M059J (cell line): ENCODE measurements at places on chromosomes 6 and 20.

DNA sequence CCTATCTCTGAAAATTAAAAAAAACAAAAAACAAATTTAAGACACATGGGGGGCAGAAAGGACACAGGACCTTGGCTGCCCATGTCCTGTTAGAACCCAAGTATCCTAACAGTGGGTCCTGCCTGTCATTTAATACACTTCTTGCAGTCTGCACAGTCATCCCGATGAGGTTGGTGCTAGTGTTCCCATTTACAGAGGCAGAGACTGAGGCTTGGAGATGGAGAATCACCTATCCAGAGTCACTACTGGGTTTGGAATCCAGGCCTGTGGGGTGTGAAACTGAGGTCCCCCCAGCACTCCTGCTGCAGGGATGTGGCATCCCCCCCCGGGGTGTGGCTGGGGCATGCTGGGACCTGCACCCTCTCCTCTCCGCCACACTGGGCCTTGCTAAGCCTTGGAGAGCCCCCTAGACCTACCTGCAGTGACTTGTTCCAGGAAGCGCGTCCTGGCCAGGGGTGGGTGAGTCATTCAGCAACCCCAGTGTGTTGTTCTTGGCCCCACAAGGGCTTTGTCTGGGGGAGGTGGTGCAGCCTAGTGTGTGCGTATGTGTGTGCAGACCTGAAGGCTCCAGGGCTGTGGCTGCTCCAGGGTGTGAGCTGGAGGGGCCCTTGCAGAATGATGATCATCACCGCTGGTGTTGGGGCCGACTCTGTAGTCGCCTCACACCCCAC is 49.7 kb downstream of the BCAS4 start:
- peak; percentile 95 for DNase-seq

DNA sequence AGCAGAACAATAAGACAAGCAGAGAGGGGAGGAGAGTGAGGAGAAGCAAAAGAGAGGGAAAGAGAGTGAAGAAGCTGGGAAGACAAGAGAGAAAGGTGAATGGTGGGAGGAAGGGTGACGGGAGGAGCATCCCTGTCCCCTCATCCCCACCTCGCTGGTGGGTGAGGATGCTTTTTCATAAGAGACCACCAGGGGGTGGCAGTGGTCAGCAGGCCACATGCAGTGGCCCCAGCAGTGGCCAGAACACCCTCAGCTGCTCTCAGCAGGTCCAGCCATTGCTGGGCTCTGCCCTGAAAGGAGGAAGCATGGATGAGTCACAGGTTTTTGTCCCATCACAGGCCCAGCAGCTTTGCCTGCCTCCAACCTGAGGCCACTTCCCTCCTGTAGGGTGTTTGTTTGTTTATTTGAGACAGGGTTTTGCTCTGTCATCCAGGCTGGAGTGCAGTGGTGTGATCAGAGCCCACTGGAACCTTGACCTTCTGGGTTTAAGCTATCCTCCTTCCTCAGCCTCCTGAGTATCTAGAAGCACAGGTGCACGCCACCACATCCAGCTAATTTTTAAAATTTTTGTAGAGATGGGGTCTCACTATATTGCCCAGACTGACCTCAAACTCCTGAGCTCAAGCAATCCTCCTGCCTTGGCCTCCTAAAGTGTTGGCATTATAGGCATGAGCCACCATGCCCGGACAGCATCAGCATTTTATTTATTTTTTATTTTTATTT is 24.0 kb downstream of the FGD2 start:
- peak; percentile 94 for DNase-seq

- no peak for DNase-seq
Observed at GRCh38 chr6:130534627-130535026, 168.8 kb downstream of the TMEM200A start.

- peak; percentile 63 for DNase-seq
Observed at GRCh38 chr6:146543940-146544615, 445 bp downstream of the RAB32 start.

DNA sequence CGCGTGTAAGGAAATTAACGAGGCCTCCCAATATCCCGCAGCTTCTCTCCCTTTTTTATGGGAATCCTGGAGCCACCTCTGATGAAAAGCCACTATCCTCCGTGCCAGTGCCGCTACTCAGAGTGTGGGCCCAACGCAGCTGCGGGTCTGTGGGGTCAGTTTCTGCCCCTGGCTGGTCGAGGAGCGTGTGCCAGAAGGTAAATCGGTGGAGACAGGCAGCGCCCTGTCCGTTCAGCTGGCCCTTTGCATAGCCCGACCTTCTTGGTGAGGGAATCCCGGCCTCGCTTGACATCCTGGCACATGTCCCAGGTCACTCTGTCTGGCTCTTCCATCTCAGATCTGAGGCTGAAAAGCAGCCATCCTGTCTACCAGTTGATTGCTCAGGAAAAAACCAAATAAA is 4.6 kb downstream of the THBS2 start:
- DNase-seq, result no peak

GRCh38 chr6:106844930-106845329 is 129.6 kb downstream of the CD24 start:
- DNase-seq, result no peak

DNA sequence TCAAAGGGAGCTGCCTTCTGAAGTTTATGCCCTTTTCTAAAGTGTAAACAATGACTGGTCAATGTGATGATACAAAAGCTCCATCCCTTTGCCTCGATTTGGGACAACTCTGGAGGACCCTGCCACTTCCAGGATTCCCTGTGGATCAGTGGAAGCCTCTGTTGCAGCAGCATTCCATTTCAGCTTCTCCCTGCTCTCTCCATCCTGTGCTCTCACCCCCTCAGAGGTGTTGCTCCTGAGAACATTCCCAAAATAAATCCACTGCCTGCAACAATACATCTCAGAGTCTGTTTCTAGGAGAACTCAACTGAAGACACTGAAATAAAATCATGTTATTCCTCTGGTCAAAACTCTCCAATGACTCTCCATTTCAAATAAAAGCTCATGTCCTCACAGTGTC is 263.6 kb downstream of the HACE1 start:
- no peak for DNase-seq

- no peak for DNase-seq
Observed at GRCh38 chr6:117974914-117975627, 68.0 kb downstream of the SLC35F1 start.

- peak; percentile 84 for DNase-seq
Observed at GRCh38 chr6:1789092-1789491, 179.4 kb downstream of the FOXC1 start.

DNA sequence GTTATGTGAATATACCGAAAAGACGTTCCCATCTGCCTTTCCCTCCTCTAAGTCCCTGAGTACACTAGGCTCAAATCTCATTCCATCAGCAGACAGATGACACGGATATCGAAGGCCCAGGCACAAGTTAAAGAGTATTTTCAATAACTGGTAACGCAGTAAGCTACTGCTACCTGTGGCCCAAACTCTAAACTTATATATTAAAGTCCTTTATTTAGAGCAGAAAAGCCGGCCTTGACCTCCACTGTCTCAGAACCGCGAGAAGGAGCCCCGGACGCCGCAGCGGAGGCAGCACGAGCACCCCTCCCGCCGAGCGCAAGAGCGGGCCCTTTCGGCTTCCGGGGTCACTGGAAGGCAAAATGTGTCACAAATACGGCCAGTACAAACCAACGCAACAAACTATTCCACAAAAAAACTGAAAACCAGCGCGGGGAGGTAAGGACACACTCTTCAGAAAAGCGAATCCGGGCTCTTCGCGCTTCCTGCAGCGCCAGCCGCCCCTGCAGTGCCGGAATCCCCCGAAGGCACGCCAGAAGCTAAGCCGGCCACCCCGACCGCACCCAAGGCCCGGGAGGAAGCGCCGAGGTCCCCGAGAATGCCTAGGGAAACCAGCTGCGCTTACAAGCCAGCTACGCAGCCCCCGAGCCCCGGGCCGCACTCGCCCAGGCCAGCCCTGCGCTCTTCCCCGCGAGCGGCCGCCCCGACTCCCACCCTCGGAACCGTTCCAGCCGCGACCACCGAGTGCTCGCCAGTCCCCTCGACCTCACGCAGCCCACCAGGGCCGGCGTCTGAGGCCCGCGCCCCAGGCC is 681 bp downstream of the DIDO1 start:
- DNase-seq, result peak; percentile 65

GRCh38 chr6:3746696-3747095 is 4.8 kb downstream of the PXDC1 start:
- no peak for DNase-seq

DNA sequence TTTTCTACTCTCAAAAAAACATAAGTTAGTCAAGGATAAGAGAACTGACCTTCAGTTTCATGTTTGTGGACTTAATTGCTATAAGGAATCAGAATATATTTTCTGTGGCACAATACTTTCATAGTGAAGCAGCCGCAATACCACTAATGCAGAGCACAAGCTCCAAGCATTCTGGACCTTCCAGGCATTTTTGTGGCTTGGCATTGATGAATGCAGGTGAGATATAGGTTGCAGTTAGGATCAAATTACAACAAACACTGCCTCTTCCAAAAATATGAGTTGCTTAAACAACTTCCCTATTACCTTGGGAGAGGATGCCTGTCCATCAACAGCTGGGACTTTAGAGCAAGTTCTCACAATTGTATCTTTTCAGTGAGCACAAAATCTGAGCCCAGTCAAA is 162.8 kb upstream of the RSPO3 start:
- DNase-seq, result no peak

DNA sequence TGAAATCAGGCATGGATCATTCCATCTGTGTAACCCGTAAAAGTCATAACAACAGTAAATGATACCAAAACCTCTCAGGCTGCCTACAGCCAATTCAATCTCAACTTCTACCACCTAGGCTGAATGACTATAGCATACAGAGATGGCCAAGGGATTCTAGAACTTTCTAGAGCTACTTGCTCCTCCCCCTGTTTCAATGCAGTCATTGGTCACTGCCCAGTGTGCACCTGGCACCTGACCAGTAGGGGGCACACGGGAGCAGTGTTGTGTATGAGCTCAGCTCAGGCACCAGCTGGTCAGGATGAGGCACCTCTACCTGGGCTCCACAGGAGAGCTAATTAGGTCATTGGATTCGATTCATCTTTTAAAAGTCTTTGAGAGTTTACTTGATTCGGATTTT is 86.2 kb downstream of the PLEKHG1 start:
- DNase-seq, result peak; percentile 14

DNA sequence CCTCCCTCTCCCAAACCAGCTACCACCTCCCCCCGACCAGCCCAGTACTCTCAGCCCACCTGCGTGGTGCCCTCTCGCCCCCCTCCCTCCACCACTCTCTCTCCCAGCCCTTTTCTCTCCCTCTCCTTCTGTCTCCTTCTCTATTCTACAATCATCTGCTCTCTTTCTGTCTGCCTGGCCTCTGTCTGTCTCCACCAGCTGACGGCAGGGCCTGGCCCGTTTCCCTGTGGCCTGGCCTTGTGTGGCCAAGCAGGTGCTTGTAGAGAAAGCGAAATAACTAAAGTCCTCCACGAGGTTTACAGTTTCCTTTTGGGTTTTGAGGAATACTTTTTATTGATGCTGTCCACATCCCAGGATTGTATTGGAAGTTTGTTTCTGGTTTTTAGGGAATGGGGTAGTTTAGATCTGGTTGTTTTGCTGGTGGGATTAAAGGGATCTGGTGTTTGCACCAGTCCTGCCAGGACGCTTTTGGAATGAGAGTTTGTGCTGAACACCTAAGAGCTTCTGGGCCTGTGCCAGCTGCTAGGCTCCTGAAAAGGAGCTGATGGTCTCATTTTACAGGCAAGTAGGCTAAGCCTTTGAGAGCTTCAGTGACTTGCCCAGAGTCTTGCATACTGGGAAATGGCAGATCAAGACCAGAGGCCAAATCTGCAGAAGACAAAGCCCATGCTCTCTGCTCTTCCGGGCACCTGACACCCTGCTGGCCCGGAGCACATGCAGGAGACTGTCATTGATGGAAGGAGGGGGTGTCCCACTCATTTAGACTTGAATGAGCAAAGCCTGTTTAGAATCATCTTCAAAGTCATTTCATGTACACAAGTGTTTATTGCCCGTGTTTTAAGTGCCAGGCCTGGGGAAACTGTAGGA is 161.7 kb downstream of the SYCP2 start:
- no peak for DNase-seq
